ENCODE measurements at places on chromosomes 13 and 19.

- no peak for DNase-seq
Observed at GRCh38 chr19:31882709-31883108, 462.7 kb upstream of the ZNF507 start.

- DNase-seq = peak; percentile 84
Observed at GRCh38 chr19:50537769-50538230, 24.1 kb upstream of the ASPDH start.

DNA sequence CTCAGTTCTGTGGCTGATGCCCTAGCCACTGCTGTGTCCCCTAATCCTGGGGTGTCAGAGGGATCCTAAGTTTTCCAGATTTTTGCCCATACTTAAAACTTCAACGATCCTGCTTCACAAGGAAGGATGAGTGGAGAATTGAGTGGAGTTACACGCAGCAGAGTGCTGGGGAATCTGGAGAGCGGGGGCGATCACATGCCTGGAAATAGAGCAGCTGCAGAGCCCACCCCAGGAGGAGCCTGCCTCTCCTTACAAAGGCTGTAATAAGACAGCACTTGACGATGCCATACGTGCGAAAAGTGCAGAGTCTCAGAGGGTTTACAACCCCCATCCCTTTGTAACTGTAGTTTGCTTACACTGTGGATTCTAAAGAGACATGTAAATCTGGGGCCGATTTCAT is 40.6 kb downstream of the SUGP2 start:
- no peak for DNase-seq

DNA sequence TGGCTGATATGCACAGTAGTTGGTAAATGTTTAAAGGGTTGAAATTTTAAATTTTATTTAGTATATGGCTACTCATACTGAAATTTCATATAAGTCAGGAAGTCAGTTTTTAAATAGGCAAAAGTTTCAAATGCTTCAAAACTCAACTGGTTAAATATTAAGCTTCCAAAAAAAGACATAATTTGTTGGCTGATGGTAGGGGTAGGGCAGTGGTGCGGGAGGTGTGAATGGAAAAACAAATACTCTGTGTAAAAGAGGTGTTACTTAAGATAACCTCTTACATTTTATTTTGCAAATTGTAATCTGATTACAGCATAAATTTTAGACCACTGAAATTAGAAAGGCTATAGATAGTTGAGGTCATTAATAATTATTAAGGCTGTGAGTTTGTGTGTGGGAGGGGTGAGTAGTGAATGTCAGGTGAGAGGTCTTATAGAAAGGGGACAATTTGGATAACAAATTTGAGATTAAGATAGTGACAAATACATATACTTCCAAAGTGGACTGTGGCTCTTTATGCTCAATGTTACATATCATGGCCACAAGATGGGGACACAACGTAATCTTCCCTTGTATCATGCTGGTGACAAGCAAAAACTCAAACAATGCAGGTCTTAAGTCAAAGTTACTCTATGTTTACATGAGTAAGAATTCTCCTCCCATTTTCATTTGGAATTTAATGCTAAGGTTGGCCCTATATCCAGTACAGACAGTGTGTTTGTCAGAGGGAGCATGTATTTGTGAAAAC is 36.6 kb upstream of the OXGR1 start:
- DNase-seq = no peak

DNA sequence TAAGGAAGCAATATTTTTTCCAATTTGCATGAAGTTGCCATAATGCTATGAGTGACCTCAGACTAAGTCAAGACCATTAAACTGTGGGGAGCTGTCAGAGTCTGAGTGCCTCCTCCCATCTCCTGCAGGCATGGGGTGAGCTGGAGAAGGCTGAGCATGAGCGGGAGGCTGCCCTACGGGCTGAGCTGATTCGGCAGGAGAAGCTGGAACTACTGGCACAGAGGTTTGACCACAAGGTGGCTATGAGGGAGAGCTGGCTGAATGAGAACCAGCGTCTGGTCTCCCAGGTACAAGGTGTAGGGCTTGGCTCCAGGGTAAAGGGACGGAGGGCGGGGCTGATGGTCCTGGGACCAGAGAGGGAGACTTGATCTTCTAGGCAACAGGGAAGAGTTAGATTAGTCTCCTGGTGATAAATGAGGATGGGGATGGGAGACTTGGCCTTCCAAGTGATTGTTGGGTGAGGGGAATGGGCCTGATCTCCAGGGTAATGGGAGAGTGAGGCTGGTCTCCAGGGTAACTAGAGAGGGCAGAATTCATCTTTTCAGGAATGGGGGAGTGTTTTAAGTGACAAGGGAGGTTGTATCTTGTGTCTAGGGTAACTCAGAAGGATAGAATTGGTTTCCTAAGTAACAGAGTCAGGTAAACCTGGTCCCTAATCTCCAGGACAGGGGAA is 36.0 kb downstream of the SPTBN4 start:
- DNase-seq = no peak

GRCh38 chr13:64672751-64673150 is 2557.4 kb downstream of the PCDH9 start:
- DNase-seq = no peak

- DNase-seq = no peak
Observed at GRCh38 chr13:35557475-35557874, 81.0 kb upstream of the MAB21L1 start.

DNA sequence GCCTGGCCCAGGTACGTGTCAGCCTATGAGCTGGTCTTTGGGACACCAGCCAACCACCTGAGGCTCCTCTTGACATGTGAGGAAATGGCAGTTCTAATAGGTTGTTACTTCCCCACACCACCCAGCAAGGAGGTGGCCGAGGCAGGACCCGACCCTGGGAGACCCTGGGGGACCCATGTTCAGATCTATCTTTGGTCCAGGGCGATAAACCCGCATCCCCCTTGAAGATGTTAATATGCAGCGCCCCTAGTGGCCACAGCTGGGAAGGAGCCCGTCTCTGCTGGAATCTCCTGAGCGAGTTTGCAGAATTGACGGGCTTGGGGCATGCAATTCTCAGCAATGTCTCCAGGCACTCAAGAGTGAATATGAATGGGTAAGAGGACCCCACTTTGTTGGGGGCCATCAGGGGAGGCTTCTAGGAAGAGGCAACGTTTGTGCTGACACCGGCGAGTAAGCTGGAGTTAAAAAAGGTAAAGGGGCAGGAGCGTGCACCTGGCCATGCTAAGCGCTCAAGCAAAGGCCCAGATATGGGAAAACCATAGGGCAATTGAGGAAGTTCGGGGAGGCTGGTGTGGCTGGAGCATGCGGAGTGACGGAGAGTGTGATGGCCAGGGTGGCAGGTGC is 1.5 kb upstream of the MYO1F start:
- DNase-seq = peak; percentile 88

DNA sequence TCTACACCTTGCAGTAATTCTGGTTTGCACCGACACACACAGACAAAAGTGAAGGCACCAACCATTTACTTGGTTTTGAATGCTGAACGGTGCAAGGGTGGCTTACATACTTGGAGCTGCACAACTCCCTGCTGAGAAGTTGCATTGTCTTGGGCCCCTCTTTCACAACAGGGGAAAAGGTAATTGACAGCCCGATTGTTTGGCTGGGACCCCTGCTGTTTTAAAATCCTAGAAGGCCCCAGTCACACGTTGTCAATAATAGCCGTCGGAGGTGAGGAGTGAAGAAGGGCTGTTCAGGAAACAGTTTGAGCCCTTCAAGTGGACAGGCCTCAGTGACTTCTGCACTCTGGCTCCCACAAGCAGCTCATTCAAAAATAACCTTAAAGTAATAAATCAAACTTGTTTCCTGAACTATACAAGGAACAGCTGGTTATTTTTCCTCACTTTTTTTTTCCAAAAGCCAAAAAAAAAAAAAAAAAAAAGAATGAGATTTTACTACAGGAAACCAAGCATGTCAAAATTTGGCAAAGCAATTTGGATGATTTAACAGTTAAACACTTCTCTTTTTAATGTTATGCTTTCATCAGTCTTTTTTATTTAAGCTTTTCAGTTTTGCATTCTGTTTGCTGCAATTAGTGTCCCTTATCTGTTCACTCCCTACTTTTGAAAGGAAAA is 19.0 kb upstream of the SPRY2 start:
- no peak for DNase-seq

DNA sequence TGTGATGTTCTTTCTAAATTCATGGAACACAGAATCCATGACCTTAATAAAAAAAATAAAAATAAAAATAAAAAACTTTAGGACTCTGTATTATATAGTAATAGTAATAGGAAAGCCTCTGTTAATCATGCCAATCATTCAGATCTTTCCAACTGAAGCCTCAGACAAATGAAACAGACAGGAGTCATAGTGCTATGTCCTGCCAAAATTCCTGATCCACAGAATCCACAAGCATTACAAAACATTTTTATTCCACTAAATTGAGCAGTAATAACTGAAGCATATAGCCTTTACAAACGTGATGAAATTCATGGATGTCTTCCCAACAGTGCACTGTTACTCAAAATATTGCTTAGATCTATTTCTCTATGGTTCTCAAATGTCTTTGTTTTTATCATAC is 820.6 kb upstream of the PCDH9 start:
- no peak for DNase-seq

GRCh38 chr19:11781295-11782057 is 14.7 kb downstream of the ZNF441 start:
- no peak for DNase-seq

DNA sequence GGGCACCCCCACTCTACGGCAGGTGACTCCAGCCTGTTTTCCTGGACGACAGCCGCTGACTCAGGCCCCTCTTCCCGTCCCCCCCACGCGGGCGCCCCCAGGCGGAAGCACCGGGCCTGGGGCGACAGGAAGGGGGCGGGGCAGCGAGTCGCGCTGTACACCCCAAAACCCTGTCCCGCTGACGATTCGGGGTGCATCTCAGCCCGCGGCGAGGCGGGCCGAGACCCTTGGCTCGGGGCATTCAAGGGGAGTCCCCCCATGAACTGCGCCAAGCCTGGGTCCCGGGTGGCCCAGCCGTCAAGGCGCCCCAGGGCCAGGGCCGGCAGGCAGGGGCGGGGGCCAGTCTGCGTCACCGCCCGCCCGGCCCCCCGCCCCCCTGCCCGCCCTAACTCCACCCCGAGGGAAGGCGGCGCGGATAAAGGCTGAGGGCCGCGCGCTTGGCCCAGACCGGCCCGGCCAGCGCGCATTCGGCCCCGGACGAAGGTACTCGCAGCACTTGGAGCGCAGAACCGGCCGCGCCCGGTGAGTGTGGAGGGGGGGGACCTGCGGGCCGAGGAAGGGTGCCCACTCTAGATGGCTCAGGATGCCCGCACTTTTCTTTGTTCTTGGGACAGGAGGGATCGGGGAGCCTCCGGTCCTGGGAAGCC is at the start of gene MIDN:
TSS of gene MIDN (plus strand) at position 445 of the 647 bp plus-strand sequence. CDS start 1,714 bp downstream, outside the sequence.
- DNase-seq = peak; percentile 64

DNA sequence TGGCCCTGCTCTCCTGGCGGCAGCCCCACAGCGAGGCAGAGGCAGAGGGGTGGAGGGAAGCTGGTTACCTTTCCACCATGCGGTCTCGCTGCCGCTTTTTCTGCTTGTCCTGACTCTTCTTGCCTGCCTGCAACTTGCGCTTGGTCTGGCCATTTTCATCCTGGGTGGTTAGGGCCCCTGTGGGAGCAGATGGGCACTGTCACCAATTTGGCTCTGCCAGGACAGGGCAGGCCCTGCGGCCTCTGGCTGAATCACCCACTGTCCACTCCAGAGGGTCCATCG is 19.6 kb upstream of the AKAP8 start:
- no peak for DNase-seq

DNA sequence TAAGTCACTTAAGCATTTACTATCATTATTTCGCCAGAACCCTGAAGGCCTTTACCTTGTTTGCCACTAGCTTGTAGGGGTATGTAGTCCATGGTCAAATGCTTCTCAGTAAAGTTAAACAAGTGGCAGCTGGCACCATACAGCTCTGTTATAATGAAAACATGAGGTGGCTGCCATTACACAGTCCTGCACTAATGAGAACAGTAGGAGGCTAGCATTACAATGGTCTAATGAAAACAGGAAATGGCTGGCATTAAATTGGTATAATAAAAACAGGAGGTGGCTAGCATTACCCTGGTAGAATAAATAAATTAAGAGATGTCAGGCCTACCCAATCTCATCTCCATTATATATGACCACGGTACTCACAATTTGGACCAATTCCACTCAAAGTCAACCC is 107.5 kb downstream of the PCDH17 start:
- no peak for DNase-seq

DNA sequence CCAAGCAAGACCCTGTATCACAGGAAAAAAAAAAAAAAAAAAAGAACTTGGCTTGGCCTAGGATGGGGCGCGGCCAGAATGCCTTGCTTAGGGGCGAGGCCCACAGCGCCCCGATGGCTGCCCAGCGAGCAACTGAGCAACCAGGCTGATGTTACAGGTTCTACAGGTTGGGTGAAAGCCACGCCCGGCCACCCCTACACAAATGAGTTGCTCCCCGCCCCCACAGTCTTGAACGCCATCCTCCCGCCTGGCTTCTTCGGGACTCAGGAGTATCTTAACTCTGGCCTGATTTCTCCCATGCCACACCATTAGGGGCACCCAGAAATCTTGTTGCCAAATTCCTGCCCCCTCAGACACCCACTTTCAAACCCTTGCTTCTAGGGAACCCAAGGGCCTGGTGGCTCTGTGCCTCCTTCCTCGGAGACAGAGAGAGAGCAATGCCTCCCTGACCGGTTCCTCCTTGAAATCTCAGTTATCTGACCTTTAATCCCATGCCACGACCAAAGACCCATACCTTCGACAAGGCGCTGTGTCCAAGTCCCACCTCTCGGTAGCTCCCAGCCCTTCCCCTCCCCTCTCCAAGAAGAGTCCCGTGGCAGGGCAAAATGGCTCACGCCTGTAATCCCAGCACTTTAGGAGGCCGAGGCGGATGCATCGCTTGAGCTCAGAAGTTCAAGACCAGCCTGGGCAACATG is 1.1 kb upstream of the CBLC start:
- DNase-seq = peak; percentile 46

- DNase-seq = no peak
Observed at GRCh38 chr13:62710787-62711186, 1295.1 kb upstream of the PCDH20 start.

DNA sequence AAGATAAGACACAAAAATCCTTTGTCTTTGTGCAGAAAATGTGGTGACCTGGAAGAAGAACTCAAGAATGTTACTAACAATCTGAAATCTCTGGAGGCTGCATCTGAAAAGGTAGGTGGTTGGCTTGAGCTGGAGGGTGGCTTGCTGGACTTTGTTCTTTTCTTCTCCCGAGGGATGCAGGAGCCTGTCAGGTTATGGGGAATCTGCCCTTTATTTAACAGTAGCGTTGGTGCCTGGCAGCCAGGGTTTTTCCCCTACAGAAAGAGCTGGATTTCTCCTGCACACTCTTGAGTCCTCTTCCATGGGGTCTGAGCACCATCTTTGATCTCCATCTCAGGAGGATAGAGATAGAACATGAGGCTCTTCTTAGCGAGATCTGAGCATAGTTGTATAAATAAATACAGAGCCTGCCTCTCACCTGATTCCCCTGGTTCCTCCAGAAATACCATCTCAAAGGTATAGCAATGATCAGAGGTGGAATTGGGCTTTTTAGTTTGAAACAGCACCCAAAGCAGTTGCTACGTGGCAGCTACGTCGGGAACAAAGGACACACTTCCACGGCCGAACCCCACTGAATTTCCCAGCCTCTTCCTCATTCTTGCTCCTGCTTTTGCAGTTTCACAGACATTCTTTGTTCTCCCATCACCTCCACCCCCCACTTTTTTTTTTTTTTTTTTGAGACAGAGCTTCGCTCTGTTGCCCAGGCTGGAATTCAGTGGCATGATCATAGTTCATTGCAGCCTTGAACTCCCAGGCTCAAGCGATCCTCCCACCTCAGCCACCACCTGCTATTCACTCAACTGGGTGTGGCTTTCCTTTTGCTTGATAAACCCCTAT is 12.9 kb downstream of the TPM4 start:
- DNase-seq = no peak
